Activated naive CD8-positive, alpha-beta T cell treated with anti-CD3 and anti-CD28 coated beads, Interleukin-2, amount 10 ng/mL, durations not matched to agents 7 days and 5 days (primary cell): ENCODE measurements at places on chromosomes 1 and 21. TPM values are rescaled to one million over a fixed set of nuclear protein-coding genes. Genes with fewer than 3 reads are reported as not detected.

CD101 gene
- 0.08 TPM for total RNA-seq

DNA sequence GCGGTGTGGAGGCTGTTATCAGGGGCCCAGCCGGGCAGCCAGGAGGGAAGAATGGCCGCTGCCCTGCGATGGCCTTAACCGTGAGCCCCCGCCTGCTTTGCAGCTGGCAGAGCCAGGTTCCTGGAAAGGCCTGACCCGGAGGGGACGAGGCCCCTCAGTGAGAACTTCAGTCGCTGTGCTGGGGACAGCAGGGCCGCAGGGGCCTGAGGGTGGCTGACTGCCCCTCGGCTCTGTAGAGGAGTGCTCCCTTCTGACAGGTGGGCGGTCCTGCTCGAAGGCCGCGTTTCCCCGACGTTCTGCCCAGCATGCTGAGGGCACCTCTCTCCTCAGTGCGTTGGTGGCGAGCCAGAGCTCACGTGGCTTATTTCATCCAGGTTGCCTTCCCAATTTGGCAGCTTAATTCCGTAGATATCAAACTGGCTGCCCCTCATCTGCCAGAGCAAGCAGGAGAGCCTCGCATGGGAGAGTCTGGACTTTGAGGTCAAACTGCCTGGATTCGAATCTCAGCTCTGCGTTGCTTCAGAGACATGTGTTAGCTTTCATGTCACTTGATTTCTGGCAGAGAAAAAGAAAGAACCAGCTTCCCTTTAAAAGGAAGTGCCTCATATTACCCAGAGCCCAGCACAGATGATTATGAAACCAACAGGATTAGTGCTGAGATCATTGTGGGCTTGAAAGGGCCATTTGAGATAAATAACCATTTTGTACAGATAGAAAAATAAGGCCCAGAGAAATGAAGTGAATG, 239.8 kb downstream of the SDCCAG8 start:
- no peak overlapping the region for H3K4me3 ChIP-seq
- no peak for DNase-seq
- H3K27ac ChIP-seq, result peak overlapping the region; percentile 5
- H3K36me3 ChIP-seq, result peaks cover 2% of the 10 kb centered on the region
- H3K27me3 ChIP-seq, result no peaks in the 10 kb centered on the region

DNA sequence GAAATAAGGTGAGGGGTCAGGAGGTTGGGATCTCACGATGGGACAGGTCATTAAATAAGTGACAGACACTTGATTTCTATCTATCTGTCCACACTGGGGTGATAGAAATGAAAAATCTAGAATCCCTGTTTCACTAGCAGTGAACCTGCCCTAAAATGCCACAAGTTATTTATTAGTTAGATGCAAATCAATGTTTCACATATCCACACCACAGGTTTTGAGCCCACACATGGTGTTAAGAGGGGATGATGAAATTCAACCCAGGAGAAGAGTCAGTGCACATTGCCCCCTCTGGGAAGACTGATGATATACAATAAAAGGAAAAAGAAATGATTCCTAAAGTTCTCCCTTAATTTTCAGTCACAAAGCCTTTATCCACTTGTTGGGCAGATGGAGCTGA, 10.1 kb upstream of the NTPCR start:
- H3K36me3 ChIP-seq, result no peaks in the 10 kb centered on the region
- H3K27ac ChIP-seq, result no peak overlapping the region
- H3K27me3 ChIP-seq, result peaks cover 10% of the 10 kb centered on the region
- no peak overlapping the region for H3K4me3 ChIP-seq
- no peak for DNase-seq
- peaks cover 12% of the 10 kb centered on the region for H3K4me1 ChIP-seq

CELA2B gene
- not detected for total RNA-seq

IL19 gene
- total RNA-seq, result not detected

GRCh38 chr1:166848193-166848592, 8.9 kb downstream of the POGK start:
- DNase-seq, result no peak
- H3K4me3 ChIP-seq, result no peak overlapping the region
- peaks cover 40% of the 10 kb centered on the region for H3K36me3 ChIP-seq
- peaks cover 23% of the 10 kb centered on the region for H3K4me1 ChIP-seq

APCS gene
- not detected for total RNA-seq

BCAR3 gene
- 0.91 TPM for total RNA-seq

PGLYRP3 gene
- not detected for total RNA-seq

- DNase-seq, result no peak
- H3K27ac ChIP-seq, result no peak overlapping the region
- no peak overlapping the region for H3K4me3 ChIP-seq
- no peaks in the 10 kb centered on the region for H3K4me1 ChIP-seq
- no peaks in the 10 kb centered on the region for H3K36me3 ChIP-seq
Measured at GRCh38 chr21:27614231-27614630, 647.3 kb upstream of the ADAMTS5 start.

DNA sequence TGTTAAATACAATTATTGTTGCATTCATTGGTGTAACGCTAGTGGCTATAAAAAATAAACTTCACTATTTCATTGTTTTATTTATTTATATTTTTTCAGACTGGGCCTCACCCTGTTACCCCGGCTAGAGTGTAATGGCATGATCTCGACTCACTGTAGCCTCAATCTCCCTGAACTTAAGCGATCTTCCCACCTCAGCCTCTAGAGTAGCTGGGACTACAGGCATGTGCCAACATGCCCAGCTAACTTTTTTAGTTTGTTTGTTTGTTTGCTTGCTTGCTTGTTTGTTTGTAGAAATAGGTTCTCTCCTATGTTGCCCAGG, 387.4 kb upstream of the PTBP2 start:
- no peaks in the 10 kb centered on the region for H3K27me3 ChIP-seq
- no peak overlapping the region for H3K4me3 ChIP-seq
- no peaks in the 10 kb centered on the region for H3K4me1 ChIP-seq
- no peaks in the 10 kb centered on the region for H3K36me3 ChIP-seq
- H3K27ac ChIP-seq, result no peak overlapping the region
- no peak for DNase-seq

SPRR1A gene
- not detected for total RNA-seq

GRCh38 chr1:186550832-186551231, 89.9 kb upstream of the PDC start:
- DNase-seq, result no peak
- no peaks in the 10 kb centered on the region for H3K27me3 ChIP-seq
- H3K4me1 ChIP-seq, result no peaks in the 10 kb centered on the region
- H3K27ac ChIP-seq, result no peak overlapping the region

GRCh38 chr1:236495467-236496112, 28.2 kb upstream of the LGALS8 start:
- H3K4me3 ChIP-seq, result no peak overlapping the region
- no peak for DNase-seq
- no peaks in the 10 kb centered on the region for H3K36me3 ChIP-seq
- H3K4me1 ChIP-seq, result peaks cover 12% of the 10 kb centered on the region
- peaks cover 37% of the 10 kb centered on the region for H3K27me3 ChIP-seq
- no peak overlapping the region for H3K27ac ChIP-seq
